Stimulated activated CD8-positive, alpha-beta memory T cell treated with anti-CD3 and anti-CD28 coated beads, Interleukin-15, amount 100 ng/mL, for 48 hours (primary cell): ENCODE measurements at places on chromosomes 4 and X.

- no peak for DNase-seq
These were observed 464.6 kb downstream of the PCDH18 start for GRCh38 chr4:137067735-137068134.

DNA sequence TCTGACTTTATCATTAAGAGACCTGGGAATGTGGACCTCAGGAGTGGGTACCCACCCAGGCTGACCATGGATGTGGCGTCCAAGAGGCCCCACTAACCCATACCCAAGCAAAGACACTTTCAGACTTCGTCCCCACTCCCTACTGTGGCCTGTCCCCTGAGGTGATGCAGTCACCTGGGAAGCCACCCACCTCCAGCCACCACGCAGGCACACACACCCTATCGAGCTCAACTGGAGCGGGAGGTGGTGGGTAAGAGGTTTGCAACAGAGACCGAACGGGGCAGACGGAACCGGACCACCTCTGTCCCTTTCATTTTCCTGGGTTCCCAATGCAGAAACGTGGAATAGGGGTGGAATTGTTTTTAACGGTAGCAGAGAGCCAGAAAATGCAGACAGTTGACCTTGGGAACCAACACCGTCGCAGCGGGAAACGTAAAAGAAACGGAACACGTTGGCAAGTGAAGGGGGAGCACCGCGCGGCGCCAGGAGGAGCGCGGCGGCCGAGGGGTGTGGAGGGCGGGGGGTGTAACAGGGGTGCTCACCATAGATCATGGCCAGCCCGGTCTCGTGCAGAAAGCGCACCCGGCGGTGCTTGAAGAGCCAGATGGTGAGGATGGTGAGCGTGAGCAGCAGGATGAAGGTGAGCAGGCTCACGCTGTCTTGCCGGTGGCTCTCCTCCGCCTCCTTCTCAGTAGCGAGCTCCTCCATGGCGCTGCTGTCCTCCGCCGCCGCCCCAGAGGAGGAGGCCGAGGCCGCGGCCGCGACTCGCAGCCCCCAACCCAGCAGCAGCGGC is 559 bp downstream of the SLC9A7 start:
- DNase-seq = no peak

DNA sequence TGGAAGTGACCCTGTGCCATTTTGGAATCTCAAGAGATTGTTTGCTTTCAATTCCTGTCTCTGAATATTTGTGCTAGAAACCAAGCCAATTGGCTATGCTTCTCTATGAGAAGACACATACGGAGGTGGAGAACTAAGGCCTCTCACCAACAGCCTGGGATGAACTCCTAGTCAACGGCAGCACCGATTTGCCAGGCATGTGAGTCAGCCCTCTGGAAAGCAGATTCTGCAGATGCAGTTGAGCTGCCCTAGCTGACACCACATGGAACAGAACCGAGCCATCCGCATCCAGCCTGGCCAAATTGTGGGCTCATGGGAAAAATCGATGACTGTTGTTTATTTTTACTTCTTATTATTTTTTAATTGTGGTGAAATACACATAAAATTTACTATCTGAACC is 58.2 kb upstream of the WDFY3 start:
- DNase-seq = no peak

DNA sequence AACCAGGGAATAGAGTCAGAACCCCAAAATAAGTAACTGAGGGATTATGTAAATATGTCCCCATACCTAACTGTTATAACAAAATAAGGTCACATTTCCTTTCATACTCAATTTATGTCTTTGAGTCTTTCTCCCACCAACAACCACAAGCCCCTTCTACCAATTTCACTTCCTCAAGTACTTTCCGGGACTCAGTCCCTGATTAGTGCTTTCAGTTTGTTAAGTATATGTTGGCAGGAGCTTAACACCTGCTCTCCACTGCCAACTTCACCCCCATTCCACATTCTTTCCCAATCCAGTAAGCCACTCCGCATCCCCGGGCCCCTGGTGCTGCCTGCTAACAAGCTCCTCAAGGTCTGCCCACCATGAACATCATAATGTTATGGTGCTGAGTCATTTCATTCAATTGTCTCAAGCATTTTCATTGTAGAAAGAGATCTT is 71.3 kb upstream of the SPRY1 start:
- DNase-seq = no peak

GRCh38 chr4:188719794-188720193 is 580.6 kb downstream of the TRIML1 start:
- no peak for DNase-seq

DNA sequence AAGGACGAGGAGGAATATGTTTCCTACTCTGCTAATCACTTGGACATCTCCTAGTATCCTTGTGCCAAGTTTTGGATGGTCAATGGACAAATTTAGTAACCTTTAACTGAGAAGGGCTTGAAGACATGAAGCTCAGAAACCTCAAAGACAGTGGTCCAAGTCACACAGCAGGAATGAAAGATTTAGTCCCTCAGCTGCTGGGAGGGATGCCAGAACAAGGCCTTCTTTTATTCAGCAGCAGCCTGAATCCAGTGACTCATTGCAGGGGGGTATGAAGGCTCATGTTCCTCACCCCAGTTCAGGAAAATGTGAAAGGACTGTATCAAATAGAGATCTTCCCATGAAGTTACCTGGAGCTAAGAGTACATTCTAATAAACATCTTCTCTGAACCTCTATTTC is 214.9 kb upstream of the UGT8 start:
- DNase-seq = no peak

DNA sequence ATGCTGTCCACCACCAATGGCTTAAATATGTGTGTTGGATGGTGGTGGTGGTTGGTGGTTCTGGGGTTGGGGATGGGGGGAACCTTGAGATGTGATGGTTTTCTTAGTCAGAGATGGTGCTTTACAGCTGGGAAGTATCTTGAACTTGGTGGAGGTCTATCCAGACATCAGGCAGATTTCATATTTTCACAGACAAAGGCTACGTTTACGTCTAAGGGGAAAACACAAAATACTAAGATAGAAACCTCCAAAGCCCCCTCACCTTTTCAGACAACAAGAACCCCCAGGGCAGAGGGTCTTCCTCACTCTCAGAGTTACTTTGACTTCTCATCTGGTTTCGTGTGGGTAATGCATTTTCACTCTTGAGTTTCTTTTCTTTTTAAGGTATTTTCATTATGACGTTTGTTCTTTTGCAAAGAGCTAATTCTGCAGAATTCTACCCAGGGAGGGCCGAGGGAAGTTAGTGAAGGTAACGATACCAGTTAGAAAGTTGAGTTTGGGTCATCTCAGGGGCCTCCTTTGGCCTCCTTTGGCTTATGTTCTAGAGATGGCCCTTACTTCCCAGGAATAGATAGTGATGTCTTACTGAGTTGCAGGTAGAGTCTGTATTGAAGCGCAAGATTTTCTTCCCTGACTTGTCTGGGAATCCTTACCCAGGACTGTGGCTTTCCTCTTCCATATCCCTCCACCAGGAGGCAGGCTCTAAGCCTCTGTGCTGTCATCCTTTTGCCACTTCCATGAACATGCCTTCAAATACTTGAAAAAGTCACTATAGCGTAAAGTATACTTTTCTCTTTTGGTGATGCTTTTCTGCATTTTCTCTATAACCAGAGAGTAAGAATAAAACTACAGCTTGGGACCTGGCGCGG is 31.9 kb downstream of the RHOH start:
- DNase-seq = no peak

DNA sequence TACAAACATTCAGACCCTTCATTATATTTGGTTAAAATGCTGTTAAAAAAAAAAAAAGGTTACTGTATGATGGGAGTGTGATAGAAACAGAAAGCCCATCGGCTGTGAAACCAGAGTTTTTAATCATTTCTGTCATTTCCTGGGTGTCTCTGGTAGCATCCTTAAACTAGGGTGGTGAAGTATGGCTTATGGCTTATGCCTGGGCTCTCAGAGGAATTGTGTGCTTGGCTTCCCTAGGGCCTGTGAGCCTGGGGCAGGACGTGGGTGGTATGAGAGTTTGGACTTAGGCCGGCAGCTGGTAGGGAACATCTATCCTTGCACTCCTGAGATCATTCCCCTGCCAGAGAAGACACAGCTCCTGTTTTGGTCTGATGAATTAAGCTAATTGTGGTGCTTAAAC is 52.2 kb downstream of the DCUN1D4 start:
- DNase-seq = no peak

DNA sequence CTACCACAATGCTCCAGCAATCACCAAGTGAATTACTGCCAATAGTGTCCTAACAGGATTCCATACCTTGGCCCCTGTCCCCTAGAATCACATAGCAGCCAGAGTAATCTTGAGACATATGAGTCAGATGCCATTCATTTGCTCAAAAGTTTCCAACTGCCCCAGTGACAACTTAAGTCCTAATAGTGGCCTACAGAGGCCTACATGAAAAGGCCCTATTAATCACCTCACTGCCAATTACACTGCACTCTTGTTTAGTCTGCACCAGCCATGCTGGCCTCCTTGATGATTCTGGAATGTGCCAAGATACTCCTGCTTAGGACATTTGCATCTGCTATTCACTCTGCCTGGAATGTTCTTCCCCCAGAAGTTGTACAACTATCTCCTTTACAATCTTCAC is 130.7 kb downstream of the NR3C2 start:
- DNase-seq = no peak

GRCh38 chr4:111450867-111451266 is 694.4 kb upstream of the FAM241A start:
- no peak for DNase-seq

DNA sequence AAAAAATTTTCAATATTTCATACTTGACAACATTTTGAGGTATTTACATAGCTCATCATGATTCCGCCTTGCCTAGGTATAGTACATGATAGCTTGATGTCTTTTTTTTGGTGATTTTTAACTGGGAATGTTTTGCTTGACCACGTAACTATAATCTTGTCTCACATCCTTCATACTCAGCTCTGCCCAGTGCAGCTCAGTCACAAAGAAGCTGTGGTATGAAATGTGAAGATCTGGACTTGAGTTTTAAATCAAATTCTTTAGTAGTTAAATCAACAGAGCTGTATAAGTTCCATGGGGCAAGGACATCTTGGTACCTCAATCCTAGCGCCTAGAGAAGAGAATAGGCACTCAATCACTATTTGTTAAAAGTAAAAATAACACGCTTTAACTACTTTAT is 276.3 kb upstream of the DKK2 start:
- no peak for DNase-seq

- no peak for DNase-seq
These were observed 470.4 kb upstream of the GALNT7 start for GRCh38 chr4:172698256-172698655.

GRCh38 chr4:60812811-60813210 is 387.3 kb upstream of the ADGRL3 start:
- no peak for DNase-seq

GRCh38 chrX:10183760-10184159 is 27.0 kb downstream of the CLCN4 start:
- DNase-seq = no peak

DNA sequence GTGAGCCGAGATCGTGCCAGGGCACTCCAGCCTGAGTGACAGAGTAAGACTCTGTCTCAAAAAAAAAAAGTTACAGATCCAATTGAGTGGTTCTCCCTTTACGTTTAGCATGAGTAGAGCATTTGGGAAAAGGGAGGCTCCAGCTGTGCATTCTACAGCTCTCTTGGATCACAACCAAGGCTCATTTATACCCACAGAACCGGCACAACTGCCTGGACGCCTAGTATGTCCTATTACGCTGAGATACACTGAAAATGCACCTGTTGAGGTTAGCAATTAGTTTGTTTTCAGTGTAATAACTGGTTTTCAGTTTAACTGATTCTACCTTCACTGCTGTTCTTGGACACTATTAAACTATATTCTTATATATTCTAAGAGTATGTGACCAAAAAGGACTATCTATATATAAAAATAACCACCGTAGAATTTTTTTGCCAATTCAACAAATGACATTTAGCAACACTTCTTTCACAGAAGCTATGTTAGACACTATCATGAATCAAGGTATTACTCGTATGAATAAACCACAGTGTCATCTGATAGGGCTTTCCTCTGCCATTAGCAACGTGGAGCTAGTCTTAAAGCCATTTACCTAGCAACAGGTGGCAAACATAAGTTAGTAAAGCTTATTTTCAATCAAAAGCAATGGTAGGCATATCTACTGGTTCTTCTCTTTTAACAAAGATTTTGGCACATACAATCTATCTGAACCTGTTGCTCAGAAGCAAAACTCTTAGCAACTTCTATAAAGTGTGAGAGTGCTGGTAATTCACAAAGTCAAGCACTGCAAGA is 3.6 kb downstream of the OTUD4 start:
- no peak for DNase-seq

- no peak for DNase-seq
These were observed 380.6 kb downstream of the RAB28 start for GRCh38 chr4:13103382-13104015.

DNA sequence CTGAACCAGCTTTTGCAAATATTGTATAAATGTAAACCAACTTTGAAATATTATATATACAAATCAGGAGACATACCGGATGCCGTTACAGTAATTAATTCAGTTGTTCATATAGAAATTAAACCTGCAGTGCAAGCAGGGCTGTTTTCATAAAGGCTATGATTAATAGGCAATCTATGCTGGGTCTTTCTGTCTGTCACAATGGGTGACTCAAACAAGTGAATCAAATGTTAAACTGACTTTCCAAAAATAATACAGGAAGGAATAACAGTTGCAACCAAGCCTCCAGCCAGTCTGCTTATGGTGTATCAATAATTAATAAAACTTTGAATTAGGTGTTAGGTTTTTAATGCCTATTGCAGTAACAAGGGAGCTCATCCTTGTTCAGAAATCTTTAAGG is 43.9 kb downstream of the GABRB1 start:
- no peak for DNase-seq

GRCh38 chr4:145453163-145453520 is 28.5 kb upstream of the SMAD1 start:
- no peak for DNase-seq

DNA sequence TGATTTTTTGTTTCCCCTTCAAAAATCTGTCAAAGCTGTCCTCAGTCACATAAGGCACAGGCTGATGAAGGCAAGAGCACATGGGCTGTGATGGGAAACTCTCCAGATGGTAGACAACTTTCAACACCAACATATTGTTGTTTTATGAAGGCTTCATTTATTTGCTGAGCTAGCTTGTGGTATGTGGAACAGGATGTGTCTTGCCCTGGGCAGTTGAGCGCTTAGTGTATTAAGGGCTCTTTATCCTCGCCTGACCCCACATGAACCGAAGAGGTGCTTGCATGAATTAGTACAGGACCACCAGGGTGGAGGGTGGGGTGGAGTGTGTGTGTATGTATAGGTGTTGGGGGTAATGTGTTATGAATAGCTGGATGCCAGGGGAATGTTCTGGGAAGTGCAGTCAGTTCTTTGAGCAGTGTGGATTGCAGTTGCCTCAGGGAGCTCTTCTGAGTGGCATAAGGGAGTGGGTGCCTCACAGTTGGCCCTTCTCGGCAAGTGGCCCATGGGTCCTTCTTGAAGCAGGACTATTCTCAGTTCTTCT is 103.1 kb downstream of the PHEX start:
- no peak for DNase-seq

DNA sequence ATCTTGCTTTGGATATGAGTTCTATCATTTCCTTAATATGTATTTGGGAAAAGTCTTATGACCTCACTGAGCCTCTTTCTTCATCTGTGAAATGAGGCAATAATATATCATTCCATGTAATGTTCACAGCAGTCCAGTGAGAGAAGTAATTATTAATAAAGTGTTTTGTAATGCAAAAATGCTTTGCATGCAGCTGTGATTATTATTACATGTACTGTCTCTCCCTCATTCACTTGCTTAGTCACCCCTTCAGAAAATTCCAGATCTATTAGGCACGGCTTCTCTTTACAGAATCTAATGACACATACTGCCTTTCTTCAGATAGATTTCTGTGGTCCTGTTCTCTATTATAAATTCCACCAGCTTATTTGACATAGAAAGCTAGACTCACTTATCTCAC is 53.5 kb upstream of the FGF13 start:
- DNase-seq = no peak
